ENCODE measurements at places on chromosomes 13 and 19.

GRCh38 chr19:12199757-12200419, 37.0 kb downstream of the ZNF136 start:
- no peak for DNase-seq

- no peak for DNase-seq
These were observed 15.9 kb downstream of the BCAM start for GRCh38 chr19:44824761-44825160.

DNA sequence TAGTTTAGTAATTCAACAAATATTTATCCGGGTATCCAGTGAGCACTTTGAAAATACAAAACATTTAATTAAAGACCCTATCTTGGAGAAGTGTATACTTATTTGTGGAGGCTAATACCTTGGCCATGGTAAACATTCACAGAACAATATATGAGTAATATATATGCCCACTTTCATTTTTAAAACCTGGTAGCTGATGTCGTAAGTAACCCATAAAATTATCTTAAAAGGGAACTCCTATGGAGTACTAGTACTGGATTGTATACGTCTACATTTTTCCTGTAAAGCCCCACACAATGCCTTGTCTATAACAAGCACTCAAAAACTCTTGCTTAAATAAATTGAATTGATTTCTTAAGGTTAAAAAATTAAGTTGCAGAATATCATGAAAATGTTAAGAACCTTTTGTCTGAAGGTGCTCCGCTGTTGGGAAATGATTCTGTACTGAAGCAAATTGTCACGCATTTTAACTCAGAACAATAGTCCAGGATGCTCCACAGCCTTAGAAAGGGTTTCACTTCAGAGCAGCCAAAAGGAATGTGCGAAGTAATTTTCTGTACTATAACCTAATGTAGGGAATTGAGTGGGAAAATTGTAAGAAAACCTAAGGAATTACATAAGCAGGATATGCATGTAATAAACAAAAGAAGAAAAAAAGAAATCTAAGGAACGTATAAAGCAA, 58.9 kb upstream of the C1QTNF9 start:
- DNase-seq = no peak

GRCh38 chr19:38944981-38945506, 14.3 kb downstream of the MRPS12 start:
- DNase-seq = no peak

DNA sequence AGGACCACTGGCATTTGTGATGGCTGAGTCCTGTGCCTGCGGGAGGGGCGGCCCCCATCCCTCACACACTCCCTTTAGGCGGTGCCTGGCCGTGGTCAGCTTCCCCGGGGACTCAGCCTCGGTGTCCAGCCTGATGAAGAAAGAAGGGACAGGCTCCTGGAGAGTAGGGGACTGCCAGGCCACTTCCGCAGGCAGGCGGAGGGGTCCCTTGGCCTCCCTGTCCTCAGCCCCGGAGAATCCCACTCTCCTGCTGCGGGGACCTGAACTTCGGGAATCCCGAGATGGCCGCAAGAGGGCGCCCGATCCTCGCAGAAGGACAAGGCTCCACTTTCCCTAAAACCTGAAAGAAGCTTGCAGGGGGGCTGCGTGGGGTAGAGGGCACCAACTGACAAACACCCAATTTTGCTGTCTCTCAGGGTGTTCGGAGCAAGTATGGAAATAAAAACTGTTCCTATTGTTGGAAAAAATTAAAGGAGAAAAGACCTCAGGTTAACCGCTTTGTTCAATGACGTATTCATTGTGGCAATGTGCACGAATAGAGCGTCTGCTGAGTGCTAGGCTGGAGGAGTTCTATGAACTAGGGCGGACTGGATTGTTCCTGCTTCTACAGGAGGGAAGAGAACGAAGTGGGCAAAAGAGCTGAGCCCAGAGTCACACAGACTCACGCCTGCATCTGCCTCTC, 297.3 kb downstream of the ZNF536 start:
- DNase-seq = peak; percentile 58

GRCh38 chr19:18020212-18021085, 12.5 kb downstream of the ARRDC2 start:
- no peak for DNase-seq

- DNase-seq = no peak
These were observed 14.2 kb downstream of the C19orf81 start for GRCh38 chr19:50663482-50663790.

DNA sequence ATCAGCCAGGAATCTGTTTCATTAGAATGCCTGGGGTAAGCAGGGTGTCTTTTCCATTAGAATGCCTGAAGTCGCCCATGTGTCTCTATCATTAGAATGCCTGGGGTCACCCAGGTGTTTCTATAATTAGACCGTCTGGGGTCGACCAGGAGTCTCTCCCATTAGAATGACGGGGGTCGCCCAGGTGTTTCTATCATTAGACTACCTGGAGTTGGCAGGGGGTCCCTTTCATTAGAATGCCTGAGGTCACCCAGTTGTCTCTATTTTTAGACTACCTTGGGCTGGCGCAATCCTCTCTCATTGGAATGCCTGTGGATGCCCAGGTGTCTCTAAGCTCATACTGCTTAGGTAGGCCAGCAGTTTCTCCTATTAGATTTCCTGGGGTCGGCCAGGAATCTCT, 1447.6 kb downstream of the UQCRFS1 start:
- no peak for DNase-seq

DNA sequence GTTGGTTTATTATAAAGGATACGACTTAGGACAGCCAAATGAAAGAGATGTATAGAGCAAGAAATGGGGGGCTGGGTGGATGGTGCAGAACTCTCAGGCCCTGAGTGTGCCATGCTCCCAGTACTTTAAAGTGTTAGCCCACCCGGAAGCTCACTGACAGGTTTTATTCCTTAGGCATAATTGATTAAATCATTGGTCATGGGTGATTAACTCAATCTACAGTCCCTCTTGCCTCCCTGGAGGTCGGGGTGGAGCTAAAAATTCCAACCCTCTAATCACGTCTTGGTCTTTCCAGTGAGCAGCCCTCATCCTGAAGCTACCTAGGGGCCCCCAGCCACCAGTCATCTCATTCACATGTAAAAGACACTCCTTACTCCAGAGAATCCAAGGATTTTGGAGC, 9.9 kb upstream of the LEUTX start:
- DNase-seq = no peak

DNA sequence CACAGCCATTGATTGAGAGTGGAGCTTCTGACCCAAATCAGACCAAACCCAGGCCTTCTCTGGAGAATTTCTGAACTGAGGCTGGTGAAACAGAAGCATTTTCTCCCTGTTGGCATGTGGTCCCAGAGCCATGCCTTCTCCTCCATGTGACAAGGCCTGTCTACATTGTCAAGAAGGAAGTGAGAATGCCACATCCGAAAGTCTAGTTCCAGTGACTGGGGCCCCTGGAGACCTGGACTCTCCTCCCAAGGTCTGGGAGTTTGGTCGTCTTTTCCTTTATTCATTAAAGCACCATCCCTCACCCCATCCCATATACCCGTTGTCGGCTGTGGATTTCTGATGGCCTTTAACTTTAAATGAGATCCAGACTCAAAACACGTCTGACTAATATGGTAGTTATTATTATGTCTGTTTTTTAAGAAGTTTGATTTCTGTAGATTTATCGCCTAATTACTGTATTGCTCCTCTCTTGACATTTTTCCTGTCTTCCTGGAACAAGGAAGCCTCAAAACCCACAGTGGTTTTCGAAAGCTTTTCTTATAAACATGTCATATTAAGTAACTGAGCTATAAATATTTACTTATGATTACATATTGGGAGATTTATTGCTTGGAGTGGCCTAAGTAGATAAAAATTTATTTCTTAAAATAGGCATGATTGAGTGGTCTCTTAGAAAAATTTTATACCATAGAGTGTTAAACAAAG, 128.3 kb upstream of the FRY start:
- no peak for DNase-seq

DNA sequence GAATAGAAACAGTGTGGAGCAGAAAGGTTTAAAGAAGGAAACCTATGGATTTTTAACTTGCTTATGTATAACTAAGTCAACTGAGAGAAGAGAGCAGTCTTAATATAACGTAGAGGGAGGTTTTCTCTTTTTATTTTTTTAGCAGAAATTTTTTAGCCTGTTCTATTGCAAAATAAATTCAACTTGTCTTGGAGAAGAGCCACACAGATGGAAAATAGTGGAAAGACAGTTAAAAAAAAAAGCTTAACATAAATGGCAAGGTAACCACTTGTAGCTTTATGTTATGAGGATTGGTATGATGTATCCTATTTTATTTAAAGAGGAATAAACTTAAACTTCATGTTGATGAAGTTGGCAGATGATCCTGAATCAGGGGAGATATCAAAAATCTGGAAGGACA, 312.4 kb downstream of the SHISA2 start:
- no peak for DNase-seq

- no peak for DNase-seq
These were observed 1.8 kb downstream of the PCDH20 start for GRCh38 chr13:61413572-61414535.

GRCh38 chr13:38577048-38577447, 109.8 kb upstream of the FREM2 start:
- no peak for DNase-seq

GRCh38 chr19:49689133-49690078, at the start of gene ADM5:
ADM5 (plus strand) TSS chr19:49689594; CDS start chr19:49689838, 244 bp downstream.
- DNase-seq = peak; percentile 49

DNA sequence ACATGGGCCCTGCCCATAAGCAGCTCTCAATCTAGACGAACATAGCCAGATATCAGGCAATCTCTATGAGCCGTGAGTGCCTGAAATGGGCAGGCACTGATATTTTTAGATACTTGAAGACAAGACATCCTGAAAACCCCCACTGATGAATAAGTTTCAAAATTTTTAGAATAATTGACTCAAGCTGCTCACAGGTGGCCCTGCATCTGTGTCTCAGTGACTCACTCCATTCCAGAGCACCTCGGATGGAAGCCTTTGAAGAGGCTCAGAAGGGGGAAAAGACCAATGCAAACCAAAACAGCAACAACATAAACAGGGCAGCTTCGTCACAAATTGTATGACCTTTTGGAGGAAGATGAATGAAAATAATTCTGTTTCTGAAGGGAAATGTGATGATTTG, 42.8 kb upstream of the SLC46A3 start:
- DNase-seq = no peak

- no peak for DNase-seq
These were observed 52.2 kb upstream of the F7 start for GRCh38 chr13:113053376-113053775.

- no peak for DNase-seq
These were observed 930 bp downstream of the ZNF583 start for GRCh38 chr19:56405062-56405461.

GRCh38 chr19:17469481-17470067, 750 bp upstream of the SLC27A1 start:
- DNase-seq = peak; percentile 89

DNA sequence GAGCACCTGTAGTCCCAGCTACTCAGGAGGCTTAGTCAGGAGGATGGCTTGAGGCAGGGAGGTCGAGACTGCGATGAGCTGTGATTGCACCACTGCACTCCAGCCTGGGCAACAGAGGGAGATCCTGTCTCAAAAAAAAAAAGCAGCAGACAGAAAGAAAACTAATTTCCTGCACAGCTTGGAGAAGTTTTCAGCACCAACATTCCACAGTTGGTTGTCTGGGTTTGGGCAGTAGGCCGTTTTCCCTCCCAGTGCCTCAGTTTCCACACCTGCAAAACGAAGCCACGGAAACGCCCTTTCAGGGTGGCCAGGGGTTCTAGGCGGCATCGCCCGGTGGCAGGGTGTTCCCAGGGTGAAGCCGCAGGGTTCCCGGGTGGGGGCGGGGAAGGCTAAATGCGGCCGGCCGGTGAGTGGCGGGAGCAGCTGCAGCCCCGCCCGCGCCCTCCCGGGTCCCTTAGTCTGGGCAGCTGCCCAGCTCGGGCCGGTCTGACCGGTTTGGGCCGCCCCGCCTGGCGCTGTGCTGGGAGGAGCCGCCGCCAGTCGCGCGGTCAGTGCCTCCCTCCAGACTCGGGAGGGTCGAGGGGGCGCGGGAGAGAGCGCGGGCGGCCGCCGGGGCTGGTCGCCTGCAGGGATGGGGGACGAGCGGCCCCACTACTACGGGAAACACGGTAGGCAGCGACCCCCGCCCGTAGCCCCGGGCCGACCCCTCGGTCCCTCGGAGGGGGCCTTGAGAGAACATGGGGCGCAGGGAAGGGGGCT, at the start of gene SLC44A2:
TSS of gene SLC44A2 (plus strand) at position 551 of the 759 bp plus-strand sequence. CDS start at position 632, 81 bp downstream.
- DNase-seq = no peak

DNA sequence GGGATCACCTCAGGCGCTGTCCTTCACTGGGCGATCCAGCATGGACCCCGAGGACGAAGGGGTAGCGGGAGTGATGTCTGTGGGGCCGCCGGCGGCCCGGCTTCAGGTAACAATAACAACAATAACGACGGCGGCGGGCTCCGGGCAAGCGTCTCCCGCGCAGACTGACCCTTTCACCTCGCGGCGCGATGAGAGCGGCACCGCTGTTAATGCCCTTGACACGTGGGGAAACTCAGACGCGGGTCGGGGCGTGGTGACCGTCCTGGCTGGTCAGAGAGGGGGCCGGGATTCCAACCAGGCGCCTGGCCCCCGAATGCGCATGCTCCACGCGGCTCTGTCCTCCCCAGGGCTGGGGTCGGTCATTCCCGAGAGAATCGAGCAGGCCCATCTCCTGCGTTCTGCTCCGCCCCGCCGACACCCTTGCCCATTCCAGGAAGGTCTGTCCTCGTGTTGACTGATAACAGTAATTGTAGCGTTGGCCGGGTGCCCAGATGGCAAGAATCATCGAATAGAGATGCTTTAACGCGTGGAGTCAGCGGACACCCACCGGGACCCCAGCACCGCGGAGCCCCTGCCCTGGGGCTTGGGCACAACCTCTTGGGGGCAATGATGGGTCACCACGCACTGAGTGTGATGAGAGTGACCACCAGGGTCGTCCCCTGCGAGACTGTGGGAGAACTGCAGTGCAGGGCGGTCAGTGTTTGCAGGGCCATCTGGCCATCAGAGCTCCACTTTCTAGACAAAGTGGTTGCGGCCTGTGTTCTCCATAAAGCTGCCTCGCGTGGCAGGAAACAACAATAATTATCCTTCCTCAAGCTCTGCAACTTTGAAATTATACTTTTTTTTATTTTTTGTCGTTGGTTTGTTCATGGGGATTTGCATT, 528 bp downstream of the ZNF8 start:
- DNase-seq = peak; percentile 32

DNA sequence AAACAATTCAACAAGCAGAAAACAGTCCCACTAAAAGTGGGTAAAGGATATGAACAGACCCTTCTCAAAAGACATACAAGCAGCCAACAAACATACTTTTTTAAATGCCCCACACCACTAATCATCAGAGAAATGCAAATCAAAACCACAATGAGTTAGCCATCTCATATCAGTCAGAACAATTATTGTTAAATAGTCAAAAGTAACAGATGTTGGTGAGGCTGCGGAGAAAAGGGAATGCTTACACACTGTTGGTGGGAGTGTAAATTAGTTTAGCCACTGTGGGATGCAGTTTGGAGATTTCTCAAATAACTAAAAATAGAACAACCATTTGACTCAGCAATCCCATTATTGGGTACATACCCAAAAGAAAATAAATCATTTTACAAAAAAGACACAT, 8.7 kb downstream of the ZNF529 start:
- DNase-seq = no peak

GRCh38 chr13:36536546-36536945, 104.3 kb downstream of the CCNA1 start:
- no peak for DNase-seq
